Activated CD4-positive, alpha-beta T cell treated with anti-CD3 and anti-CD28 coated beads for 36 hours (primary cell): ENCODE measurements at places on chromosomes 7 and 10. TPM values are rescaled to one million over a fixed set of nuclear protein-coding genes. Genes with fewer than 3 reads are reported as not detected.
A peak's percentile ranks its signal among the peaks of the same experiment; 100 is the strongest.

The OR2A5 gene
- not detected for total RNA-seq

DNA sequence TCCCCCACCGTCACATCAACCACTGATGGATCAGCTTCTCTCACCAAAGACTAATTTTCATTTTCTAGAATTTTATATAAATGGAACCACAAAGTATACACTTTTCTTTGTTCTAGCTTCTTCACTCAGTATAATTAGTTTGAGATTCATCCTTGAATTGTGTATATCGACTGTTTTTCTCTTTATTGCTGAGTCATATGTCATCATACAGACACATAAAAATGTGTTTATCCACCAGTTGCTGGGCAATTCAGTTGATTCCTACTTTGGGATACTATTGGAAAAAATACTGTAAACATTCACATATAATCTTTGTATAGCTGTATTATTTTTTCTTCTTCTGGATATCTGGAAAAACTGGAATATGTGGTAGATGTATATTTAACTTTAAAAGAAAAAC lies 26.6 kb downstream of the PDK4 start:
- no peaks in the 10 kb centered on the region for H3K4me1 ChIP-seq
- DNase-seq, result no peak
- H3K27me3 ChIP-seq, result peaks cover 4% of the 10 kb centered on the region

DNA sequence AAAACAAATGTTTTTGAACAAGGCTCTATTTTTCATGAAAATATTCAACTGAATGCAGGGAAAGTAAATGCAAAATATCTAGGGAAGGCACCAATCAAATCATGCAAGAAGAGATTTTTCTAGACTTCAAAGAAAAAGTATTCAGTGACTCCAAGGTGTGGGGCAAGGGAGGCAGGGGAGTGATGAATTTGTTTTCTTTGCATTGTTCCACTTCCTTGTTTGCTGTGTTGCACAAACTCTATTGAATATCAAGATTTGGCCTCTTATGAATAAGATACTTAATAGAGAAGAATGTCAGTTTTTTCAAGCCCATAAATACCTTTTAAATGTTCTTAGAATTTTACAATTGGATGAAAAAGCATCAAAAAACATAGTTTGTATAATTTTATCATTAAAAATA lies 26.4 kb downstream of the STEAP1 start:
- peaks cover 20% of the 10 kb centered on the region for H3K4me1 ChIP-seq
- no peak overlapping the region for H3K4me3 ChIP-seq
- peaks cover 8% of the 10 kb centered on the region for H3K27me3 ChIP-seq
- no peak for DNase-seq
- H3K27ac ChIP-seq, result no peak overlapping the region
- no peaks in the 10 kb centered on the region for H3K36me3 ChIP-seq

The P4HA1 gene
- 51.8 TPM for total RNA-seq

DNA sequence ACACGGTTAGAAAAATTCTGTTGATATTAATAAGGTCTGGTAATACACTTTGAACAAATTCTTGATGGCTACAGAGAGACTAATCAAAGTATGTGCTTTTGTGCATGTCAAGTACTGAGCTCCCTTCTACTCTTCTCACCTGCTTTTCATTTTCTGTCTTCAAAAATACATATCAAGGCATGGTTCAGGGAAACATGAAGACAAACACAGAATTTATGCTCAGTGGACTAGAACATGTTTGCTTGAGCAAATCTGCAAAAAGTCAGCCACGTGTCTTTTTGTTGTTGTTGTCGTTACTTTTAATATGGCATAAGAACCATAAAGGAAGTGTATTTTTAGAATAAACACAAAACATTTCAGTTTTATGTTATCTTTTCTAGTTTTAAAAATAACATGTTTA lies 21.9 kb downstream of the CDK13 start:
- no peak overlapping the region for H3K4me3 ChIP-seq
- H3K27me3 ChIP-seq, result no peaks in the 10 kb centered on the region
- H3K4me1 ChIP-seq, result peaks cover 72% of the 10 kb centered on the region
- DNase-seq, result no peak
- peaks cover 4% of the 10 kb centered on the region for H3K36me3 ChIP-seq

GRCh38 chr7:88401009-88401623 lies 94.4 kb upstream of the STEAP4 start:
- no peaks in the 10 kb centered on the region for H3K36me3 ChIP-seq
- H3K4me1 ChIP-seq, result peaks cover 9% of the 10 kb centered on the region
- no peak overlapping the region for H3K4me3 ChIP-seq
- peak; percentile 8 for DNase-seq
- H3K27me3 ChIP-seq, result no peaks in the 10 kb centered on the region
- H3K27ac ChIP-seq, result no peak overlapping the region
